D721Med (cell line): ENCODE measurements at places on chromosomes 13 and 19.

- no peak for DNase-seq
Measured at GRCh38 chr13:67283637-67284036, 53.5 kb upstream of the PCDH9 start.

- peak; percentile 24 for DNase-seq
Measured at GRCh38 chr13:27533155-27533643, 82.8 kb upstream of the MTIF3 start.

GRCh38 chr13:65112123-65112522, 2118.0 kb downstream of the PCDH9 start:
- DNase-seq, result no peak

- DNase-seq, result no peak
Measured at GRCh38 chr19:15666883-15667282, 6.0 kb upstream of the CYP4F12 start.

- no peak for DNase-seq
Measured at GRCh38 chr13:21059641-21060337, 1.6 kb downstream of the LATS2 start.

DNA sequence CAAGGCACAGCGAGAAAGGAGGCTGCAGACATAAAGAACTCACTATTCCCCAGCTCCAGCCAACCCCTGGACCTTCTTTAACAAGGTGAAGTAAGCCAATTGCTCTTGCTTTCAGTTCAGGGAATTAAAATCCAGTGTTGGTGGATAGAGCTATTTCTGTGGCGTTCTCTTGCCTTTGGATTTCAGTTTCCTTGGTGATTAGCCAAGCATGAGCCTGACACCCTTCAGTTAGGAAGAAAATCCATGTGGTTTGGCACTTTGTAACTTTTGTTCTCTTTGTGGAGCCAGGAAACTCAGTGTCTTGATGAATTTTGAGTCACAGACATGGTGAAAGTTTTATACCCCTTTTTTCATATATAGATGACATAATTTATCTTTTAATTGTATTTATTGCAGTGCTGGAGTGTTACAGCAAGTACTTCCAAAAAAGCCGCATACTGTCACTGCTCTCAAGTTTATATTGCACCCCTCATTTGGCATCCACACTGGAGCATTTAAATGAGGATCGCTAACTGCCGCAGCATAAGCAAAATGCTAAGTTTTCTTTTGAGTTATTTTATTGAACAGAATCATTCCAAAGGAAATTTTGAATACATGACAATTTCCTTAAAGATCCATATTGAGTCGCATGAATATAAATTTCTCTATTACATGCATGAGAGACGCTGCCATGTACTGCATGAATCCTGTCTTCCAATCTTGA, 406.8 kb downstream of the MYO16 start:
- DNase-seq, result no peak

GRCh38 chr13:88754141-88754540, 1083.0 kb downstream of the SLITRK5 start:
- no peak for DNase-seq

GRCh38 chr13:52779103-52779502, 39.5 kb upstream of the CNMD start:
- DNase-seq, result no peak

DNA sequence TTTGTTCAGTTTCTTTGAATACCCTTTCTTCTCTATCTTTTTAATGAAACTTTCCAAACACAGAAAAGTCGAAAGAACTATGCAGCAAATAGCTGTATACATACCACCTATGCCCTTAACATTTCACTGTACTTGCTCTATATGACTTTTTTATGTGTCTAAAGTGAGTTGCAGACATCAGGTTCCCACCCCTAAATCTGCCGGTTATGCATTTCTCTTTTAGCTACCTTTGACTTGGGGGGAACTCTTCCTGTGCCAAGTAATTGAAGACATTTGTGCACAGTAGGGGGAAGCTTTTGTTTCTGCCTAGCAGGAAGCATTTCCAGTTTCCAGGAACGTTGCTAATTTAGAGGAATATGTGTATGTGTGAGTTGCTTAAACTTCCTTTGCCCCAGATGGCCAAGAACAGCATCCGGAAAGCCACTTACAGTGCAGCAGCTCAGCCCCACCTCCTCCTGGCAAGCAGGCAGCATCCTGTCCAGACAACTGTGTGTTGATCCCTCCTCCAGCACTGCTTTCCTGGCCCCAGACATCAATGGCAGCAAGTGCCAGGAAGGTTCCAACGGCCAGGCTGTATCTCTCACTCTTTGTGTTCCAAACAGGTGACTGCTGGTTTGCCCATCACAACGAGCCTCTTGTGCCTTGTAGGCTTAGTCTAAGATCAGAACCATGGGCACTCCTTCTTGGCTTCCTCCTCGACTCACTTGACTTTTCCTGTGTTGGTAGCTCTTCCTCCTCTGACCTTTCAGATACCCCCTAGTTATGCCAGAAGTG, 14.7 kb upstream of the GRAMD1A start:
- DNase-seq, result no peak

DNA sequence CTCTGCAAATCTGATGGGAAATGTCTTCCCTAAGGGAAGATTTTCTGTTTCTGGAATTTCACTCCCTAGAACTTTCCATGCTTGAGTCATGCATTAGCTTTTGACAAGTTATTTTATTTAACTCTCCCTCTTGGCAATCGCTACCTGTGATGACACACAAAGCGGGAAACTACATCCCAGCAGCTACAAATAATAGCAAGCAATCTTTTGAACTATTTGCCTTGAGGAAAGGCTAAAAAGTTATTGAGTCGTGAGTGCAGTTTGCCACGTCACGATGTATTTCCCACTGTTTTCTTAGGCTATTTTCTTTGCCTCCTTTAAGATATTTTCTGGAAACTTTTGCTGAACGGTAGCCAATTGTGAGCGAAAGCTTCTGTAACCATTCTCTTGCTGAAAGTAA, 353.3 kb upstream of the HTR2A start:
- no peak for DNase-seq

GRCh38 chr19:51938936-51939335, 11.7 kb downstream of the ZNF613 start:
- no peak for DNase-seq

DNA sequence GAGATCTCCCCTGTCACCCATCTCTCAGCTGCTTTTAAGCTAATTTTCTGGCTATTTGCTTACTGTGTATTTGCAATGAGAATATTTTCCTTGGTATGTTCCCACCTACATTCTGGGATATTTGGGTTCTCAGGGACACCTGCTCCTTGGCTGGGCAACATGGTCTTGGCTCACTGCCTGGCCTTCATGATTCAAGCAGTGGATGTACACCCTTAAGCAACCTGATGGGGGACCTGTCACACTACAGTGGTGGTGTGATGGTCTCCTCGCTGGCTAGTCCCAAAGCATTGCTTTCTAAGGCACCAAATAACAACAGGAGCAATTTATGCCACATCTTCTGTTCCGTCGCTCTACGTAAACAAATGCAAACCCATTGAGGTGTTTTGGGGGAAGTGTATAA, 35.3 kb upstream of the RFC3 start:
- DNase-seq, result no peak

DNA sequence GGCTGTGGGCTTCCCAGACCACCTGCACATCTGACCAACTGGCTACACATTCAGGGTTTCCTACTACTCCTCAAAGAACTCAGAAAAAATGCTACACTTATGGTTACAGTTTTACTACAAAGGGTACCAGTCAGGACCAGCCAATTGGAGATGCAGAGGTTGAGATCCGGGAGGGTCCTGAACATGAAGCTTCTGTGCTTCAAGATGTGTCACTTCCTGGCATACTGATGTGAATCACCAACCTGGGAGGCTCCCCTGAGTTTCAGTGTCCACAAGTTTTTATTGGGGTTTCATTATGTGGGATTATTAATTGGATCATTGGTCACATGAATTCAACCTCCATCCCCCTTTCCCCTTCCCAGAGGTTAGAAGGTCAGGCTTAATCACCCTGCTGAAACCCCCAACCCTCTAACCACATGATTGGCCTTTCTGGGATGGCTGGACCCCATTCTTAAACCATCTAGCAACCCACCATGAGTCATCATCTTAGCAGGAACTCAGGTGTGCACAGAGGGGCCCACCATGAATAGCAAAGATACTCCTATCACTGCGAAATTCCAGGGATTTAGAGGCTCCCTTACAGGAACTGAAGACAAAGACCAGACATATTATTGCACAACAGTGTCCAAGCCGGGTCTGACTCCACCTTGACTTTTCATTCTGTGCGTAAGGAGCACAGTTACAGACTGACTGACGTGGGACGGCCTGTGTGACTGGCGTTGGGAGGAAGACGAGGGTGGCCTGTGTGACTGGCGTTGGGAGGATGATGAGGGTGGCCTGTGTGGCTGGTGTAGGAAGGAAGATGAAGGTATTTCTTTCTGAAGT, 90.7 kb downstream of the ATP8A2 start:
- DNase-seq, result no peak

DNA sequence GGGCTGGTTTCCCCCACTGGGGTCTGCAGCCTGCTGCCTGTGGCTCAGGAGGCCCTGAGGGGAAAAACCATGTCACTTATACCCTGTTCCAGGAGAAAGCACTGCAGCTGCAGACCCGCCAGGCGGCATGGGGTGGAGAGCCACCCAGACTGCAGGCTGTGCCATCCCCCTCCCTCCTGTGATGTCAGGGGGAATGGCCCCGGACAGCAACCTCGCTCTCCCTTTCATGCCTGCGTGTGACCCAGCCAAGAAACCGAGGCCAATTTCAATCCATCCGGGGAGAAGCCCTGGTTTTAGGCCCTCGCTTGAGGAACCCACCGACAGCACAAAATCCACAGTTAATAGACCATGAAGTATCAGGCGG, 37.2 kb upstream of the MATK start:
- no peak for DNase-seq

- DNase-seq, result no peak
Measured at GRCh38 chr13:59088716-59089115, 1075.0 kb downstream of the DIAPH3 start.

GRCh38 chr13:93709506-93710244, 483.1 kb downstream of the GPC6 start:
- no peak for DNase-seq

GRCh38 chr13:37349916-37350315, 244.5 kb upstream of the CSNK1A1L start:
- DNase-seq, result no peak

- DNase-seq, result no peak
Measured at GRCh38 chr19:56991912-56992311, 127.9 kb upstream of the USP29 start.

DNA sequence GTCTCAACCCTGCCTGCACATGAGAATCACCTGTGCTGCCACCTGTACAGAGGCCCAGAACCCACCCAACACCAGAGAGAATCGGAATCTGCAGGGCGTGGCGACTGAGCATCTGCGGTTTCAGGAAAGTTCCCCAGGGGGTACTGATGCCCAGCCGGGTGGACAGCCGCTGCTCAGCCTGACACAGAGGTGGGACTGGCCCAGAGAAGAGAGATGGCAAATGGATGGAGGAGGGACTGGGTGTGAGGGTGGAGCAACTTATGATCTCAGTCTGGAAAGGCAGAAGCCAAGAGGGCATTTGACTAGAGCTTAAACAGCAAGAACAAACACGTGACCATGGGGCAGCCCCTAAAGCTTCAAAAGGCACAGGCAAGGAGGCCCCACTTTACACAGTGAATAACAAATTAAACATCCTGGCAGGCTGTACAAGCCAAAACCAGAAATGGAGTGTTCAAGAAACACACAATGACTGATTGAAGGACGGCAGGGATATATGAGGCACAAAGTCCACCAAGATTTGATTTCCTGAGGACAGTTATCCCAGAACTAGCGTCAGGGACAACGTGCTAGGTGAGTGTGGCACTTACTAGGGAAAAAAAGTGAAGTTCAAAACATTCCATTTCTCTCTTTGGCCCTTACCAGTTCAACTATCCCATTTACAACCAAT, 3.1 kb downstream of the RANBP3 start:
- no peak for DNase-seq

DNA sequence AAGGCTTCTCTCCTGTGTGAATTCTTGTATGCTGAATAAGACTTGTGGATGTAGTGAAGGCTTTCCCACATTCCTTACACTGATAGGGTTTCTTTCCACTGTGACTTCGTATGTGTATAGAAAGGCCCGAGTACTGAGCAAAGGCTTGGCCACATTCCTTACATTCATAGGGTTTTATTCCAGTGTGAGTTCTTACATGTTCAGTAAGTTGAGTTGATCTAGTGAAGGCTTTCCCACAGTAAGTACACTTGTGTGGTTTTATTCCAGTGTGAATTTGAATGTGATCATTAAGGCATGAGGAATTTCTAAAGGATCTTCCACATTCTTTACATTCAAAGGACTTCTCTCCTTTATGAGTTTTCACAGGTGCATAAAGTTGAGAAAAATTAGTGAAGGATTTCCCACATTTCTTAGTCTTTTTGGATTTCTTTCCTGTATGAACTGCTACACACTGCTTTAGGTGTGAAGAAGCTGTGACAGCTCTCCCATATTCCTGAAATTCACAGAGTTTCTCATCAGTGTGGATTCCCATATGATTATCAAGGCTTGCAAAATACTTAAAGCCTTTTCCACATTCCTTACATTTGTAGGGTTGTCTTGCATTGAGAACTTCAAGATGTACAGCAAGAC, 10.4 kb downstream of the ZNF561 start:
- no peak for DNase-seq

- no peak for DNase-seq
Measured at GRCh38 chr13:61901946-61902541, 486.4 kb upstream of the PCDH20 start.

DNA sequence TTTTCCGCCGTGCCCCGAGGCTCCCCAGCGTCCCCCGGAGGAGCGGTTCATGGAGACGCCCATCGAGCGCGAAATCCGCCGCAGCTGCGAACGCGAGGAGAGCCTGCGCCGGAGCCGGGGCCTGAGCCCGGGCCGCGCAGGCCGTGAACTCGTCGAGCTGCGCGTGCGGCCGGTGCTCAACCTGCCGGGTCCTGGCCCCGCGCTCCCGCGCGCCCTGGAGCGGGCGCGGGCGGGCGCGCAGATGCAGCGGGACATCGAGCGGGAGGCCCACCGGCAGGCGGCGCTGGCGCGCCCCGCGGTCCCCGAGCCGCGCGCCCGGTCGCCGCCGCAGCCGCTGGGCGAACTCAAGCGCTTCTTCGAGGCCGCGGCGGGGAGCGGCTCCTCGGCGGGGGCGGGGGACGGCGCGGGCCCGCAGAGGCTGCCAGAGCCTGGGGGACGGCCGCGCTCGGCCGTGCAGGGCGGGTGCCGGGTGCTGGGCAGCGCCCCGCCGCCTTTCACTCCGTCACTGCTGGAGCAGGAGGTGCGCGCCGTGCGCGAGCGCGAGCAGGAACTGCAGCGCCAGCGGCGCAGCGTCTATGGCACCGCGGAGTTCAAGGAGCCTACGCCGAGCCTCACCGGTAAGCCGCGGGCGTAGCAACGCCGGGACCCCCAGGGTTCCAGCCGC, 807 bp downstream of the MISP3 start:
- DNase-seq, result no peak

GRCh38 chr19:2488405-2488941, 12.5 kb downstream of the GADD45B start:
- no peak for DNase-seq

DNA sequence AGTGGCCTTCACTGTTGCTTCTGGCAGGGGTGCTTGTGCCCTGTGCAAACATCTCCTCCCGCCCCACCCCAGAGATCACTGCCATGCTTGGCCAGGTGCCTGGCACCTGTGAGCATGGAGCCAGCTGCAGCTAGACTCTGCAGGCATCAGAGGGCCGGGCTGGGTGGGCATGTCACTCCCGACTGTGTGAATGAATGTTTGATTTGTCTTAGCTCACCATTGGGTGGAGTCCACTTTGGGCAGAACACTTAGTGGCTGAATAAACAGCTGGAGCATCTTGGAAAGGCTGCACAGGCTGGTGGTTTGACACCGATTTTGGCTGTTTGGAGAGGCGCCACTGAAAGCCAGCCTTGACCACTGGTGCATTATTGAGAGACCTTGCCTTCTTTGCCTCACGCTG, 267.3 kb downstream of the DLEU7 start:
- DNase-seq, result no peak
